ENCODE measurements at places on chromosomes 5 and 9. TPM values are rescaled to one million over a fixed set of nuclear protein-coding genes. Genes with fewer than 3 reads are reported as not detected.

Gene CLPTM1L
- 95.2 TPM for total RNA-seq

Gene IL9
- total RNA-seq: not detected

Gene PCDHB2
- total RNA-seq: 103 TPM

Gene DRD1
- total RNA-seq: not detected

Gene SLC34A1
- not detected for total RNA-seq

Gene TMEFF1
- 171 TPM for total RNA-seq

Gene FRMD3
- 20.7 TPM for total RNA-seq

Gene SPATA31E1
- 0.71 TPM for total RNA-seq

DNA sequence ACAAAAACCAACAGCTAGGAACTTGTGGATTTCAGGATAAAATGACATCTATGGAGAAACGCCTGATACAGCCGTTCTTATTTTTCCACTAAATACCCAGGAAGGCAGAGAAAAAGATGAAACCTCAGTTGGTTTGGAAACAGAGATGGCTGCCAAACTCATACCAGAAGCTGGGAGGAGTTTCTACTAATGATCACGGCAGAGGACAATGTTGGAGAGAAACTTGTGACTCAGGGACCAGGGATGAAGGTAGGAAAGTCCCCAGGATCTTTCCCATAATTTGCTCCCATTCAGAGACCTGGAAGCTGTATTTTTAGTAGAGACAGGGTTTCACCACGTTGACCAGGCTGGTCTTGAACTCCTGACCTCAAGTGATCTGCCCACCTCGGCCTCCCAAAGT lies 187.1 kb upstream of the IER5L start:
- DNase-seq: no peak
- peaks cover 5% of the 10 kb centered on the region for H3K36me3 ChIP-seq
- H3K4me3 ChIP-seq: no peak overlapping the region
- H3K27me3 ChIP-seq: peaks cover 8% of the 10 kb centered on the region

DNA sequence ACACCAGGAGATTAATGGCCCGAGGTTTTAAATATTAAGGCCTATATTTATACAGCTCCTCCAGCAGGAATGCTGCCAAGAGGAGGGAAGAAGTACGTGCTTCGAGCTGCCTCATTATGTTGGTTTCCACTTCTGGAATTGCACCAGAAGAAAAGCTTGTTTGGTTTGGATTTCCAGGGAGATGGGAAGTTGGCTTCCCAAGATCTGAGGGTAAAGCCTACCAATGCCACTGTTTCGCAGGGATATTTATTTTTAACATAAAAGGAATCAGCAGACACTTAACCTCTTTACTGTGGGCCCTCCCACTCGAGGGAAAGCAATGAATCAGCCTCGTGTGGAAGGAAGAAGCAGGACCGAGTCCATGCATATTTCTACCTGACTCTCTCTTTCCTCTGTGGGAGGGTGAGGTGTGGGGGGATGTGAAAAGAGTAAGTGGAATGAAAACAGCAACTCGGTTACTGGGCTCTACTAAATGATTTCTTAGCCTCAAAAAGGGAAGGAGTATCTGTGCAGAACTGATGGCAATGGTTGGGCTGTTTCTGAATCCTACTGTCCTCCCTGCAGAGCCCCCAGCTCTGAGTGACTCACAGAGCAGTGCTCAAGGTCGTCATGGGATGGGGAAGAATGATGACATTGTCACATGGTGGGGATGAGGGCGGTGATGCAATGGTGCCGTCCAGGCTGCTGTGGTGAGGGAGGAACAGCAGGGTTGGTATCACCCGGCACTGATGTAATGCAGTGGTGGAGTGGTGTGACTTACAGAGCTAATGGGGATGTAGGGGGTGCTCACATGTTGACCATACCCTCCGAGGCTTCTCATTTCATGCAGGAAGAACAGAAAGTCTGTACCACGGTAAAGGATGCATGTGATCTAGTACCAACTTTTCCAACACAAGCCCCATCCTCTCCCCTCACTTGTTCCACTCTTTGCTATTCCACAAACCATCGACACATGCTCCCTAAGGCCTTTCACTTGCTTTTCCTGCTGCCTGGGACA lies 215.0 kb upstream of the PANK3 start:
- no peak overlapping the region for H3K27ac ChIP-seq
- DNase-seq: no peak
- no peaks in the 10 kb centered on the region for H3K36me3 ChIP-seq
- H3K4me3 ChIP-seq: peak overlapping the region; percentile 18
- H3K27me3 ChIP-seq: peaks cover 3% of the 10 kb centered on the region

- H3K4me3 ChIP-seq: no peak overlapping the region
- H3K36me3 ChIP-seq: no peaks in the 10 kb centered on the region
- no peaks in the 10 kb centered on the region for H3K27me3 ChIP-seq
- no peak overlapping the region for H3K27ac ChIP-seq
Measured at GRCh38 chr5:57368010-57368409, 114.6 kb downstream of the ACTBL2 start.

GRCh38 chr9:20642045-20642444 lies 19.7 kb upstream of the MLLT3 start:
- H3K4me3 ChIP-seq: no peak overlapping the region
- H3K4me1 ChIP-seq: peaks cover 1% of the 10 kb centered on the region
- DNase-seq: no peak
- H3K36me3 ChIP-seq: no peaks in the 10 kb centered on the region

- H3K4me3 ChIP-seq: peak overlapping the region; percentile 22
- no peak for DNase-seq
- H3K27me3 ChIP-seq: peaks cover 2% of the 10 kb centered on the region
- peaks cover 26% of the 10 kb centered on the region for H3K4me1 ChIP-seq
Measured at GRCh38 chr5:52010454-52010853, 627.2 kb downstream of the ISL1 start.

DNA sequence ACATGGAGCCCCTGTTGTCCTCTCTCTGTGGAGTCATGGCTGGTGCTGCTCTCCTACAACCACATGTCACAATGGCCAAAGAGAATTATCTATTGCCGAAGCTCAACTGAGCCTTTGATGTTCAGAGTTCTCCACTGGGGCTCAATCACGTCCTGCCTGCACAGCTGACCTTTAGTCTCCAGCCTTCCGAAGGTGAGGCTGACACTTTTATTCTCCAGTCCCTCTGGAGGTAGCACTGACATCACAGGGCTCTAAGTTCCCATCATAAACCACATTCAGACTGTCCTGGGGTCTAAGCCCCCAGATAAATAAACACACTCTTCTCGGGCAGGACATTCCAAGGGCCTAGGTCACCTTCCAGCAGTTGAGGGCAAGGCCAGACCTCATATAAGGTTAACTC lies 23.4 kb downstream of the ADCY2 start:
- no peaks in the 10 kb centered on the region for H3K27me3 ChIP-seq
- H3K27ac ChIP-seq: no peak overlapping the region
- H3K36me3 ChIP-seq: no peaks in the 10 kb centered on the region
- DNase-seq: no peak
- peaks cover 5% of the 10 kb centered on the region for H3K4me1 ChIP-seq

GRCh38 chr5:163759000-163759704 lies 253.7 kb downstream of the MAT2B start:
- H3K4me1 ChIP-seq: no peaks in the 10 kb centered on the region
- H3K27ac ChIP-seq: no peak overlapping the region
- no peak overlapping the region for H3K4me3 ChIP-seq
- H3K27me3 ChIP-seq: no peaks in the 10 kb centered on the region

DNA sequence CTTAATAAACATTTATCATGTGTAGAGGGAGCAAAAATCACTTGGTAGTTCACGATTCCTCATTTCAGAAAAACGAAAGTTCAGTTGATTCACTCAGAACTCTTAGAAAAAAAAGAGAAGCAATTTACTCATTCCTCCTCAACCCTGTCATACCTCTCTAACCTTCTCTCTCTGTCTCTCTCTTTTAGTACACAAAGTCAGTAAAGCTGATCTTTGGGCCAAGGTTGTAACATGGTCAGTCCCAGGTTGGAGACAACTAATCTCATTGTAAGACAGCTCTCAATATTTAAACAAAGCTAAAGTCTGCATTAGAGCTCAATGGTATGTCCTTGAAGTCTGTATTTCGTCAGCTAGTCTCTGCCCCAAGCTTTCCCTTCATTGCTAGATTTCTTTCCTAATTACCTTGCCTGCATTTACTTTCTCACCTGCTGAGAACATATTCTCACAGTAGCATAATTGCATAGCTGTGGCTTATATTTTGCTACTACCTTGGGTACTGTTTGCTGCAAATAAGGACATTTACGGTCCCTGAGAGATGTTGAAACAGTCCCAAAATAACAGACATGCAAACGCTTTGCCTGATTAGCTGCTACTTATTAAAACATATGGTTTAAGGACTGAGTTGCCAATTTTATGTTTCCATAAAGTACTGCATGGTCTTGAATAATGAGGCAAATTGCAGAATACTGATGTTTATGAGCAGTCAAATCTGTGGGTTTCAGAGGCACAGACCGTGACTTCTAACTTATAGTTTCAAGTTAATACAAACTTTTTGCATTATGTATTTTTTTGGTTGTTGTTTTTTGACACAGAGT lies 138.3 kb downstream of the GPBP1 start:
- H3K36me3 ChIP-seq: peaks cover 8% of the 10 kb centered on the region
- peaks cover 2% of the 10 kb centered on the region for H3K27me3 ChIP-seq
- DNase-seq: no peak

DNA sequence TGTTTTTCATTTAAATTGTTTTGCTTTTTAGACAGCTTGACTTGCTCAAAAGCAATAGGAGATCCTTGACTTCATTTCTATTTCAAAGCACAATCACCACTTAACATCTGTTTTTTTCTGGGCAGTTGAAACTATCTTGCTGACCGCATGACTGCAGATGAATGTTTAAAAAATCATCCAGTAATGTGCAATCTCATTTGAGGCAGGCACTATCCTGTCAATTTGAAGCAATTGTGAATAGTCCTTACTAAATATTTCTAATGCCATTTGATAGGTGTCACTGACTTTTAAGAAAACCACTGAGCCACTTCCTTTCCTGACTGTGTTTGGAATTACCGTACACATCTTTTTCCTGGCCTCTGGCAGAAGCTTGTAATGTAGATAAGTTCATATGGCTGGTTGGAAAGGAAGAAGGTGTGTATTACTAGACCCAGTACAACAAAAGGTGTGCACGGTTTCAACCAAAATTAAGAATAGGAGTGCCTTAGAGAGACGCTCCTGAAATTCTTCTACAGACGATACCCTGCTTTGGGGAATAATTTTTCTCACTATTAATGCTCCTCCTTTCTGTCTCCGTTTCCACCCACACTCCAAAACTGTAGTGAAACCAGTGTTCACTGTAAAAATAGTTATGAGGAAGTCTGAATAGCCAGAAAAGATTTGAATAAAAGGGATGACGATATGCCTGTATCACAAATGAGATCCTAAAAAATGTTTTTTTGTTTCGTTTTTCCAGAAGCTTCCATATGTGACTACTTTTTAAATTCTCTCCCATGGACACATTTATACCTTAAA lies 136.7 kb upstream of the MOCS2 start:
- H3K4me3 ChIP-seq: no peak overlapping the region
- no peak overlapping the region for H3K27ac ChIP-seq
- DNase-seq: no peak
- no peaks in the 10 kb centered on the region for H3K4me1 ChIP-seq
- H3K36me3 ChIP-seq: no peaks in the 10 kb centered on the region

- no peaks in the 10 kb centered on the region for H3K36me3 ChIP-seq
- no peak overlapping the region for H3K4me3 ChIP-seq
- no peak overlapping the region for H3K27ac ChIP-seq
- H3K27me3 ChIP-seq: no peaks in the 10 kb centered on the region
- H3K4me1 ChIP-seq: no peaks in the 10 kb centered on the region
Measured at GRCh38 chr9:101579711-101580545, 14.8 kb downstream of the PPP3R2 start.

GRCh38 chr9:82553654-82554366 lies 509.1 kb downstream of the RASEF start:
- H3K36me3 ChIP-seq: no peaks in the 10 kb centered on the region
- no peak overlapping the region for H3K4me3 ChIP-seq
- no peaks in the 10 kb centered on the region for H3K27me3 ChIP-seq
- H3K27ac ChIP-seq: no peak overlapping the region
- peaks cover 3% of the 10 kb centered on the region for H3K4me1 ChIP-seq
- no peak for DNase-seq

- DNase-seq: peak; percentile 13
- H3K4me3 ChIP-seq: peak overlapping the region; percentile 12
- peaks cover 9% of the 10 kb centered on the region for H3K27me3 ChIP-seq
- H3K36me3 ChIP-seq: peaks cover 11% of the 10 kb centered on the region
- no peak overlapping the region for H3K27ac ChIP-seq
Measured at GRCh38 chr5:1509346-1510085, 14.2 kb downstream of the LPCAT1 start.

DNA sequence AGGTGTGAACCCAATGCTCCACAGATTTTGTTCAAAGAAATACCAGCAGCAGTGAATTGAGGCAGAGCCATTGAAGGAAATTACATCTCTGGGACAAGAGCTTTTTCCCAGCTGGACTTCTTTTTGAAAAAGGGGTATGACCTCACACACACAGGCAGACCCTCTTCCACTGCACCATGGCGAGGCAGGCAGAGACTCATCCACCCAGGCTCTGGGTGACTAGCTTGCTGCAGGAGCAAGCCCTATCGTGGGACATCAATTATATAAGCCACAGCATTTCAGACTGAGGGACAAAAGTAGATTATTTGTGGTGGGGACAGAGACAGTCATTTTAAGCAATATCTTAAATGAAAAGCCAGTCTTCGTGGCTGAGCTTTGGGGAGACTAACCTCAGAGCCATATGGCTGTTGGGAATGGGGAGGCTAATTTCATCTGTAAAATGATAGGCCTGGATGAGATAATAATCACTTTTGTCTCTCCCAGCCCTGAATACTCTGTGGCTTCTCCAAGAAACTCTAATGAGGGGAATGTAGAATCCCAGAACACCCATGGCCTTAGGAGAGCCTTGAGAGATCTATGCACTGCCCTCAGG lies 113.1 kb upstream of the TNC start:
- H3K27me3 ChIP-seq: no peaks in the 10 kb centered on the region
- H3K4me1 ChIP-seq: no peaks in the 10 kb centered on the region
- H3K36me3 ChIP-seq: no peaks in the 10 kb centered on the region
- H3K27ac ChIP-seq: no peak overlapping the region
- no peak for DNase-seq

DNA sequence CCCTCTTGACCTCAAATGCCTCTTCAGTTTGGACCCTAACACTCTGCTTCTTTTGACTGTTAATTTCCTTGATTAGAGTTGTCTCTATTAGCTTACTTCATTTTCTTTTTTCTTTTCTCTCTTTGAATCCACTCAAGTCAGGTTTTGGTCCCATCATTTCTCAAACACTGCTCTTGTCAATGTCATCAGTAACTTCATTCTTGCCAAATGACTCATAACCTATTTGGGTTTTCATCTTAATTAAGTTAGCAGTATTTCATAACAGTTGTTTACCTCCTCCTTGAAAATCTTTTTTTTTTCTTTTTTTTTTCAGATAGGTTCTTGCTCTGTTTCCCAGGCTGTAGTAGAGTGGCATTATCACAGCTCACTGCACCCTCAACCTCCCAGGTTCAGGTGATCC lies 119.6 kb downstream of the PARP8 start:
- no peak overlapping the region for H3K4me3 ChIP-seq
- H3K4me1 ChIP-seq: no peaks in the 10 kb centered on the region
- DNase-seq: no peak

DNA sequence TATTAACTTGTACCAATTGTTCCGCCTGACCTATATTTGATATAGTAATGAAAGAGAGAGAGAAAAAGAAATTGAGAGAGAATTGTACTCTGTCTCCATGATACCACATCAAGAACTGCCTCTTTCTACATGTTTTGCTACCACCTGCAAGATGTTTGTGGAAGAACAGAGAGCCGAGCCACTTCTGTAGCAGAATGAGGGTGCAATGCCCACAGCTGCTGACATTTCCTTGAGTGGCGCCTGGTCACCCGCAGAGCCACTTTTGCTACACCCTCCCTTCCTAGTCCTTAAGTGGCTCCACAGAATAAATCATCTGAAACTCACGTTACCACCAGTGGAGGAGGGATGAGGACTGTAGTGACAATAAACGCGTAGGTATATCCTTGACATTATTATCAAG lies 17.1 kb upstream of the FAM81B start:
- H3K36me3 ChIP-seq: no peaks in the 10 kb centered on the region
- DNase-seq: no peak
- no peak overlapping the region for H3K27ac ChIP-seq
- peaks cover 2% of the 10 kb centered on the region for H3K27me3 ChIP-seq
- no peaks in the 10 kb centered on the region for H3K4me1 ChIP-seq
